ENCODE measurements at places on chromosomes 1 and 21.

DNA sequence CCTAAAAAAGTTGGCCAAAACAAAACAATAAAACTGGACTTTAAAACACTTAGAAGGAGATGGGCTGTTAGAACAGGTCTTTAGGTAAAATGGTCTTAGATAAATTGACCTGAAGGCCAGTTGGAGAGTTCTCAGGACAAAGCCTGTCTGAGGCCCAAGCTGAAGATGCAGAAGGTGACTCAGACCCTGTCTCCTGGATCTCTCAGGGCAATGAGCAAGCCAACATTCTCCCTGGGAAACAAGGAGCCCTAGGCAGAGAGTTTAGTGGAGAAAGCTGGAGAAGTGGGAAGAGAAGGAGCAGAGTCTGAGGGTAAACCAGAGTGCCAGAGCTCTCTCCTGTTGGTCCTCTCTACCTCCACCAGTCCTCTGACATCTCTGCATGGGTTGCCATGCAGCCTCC lies 70.1 kb downstream of the FCRL5 start:
- DNase-seq, result no peak

GRCh38 chr1:177219554-177220458 lies 49.0 kb downstream of the BRINP2 start:
- no peak for DNase-seq

DNA sequence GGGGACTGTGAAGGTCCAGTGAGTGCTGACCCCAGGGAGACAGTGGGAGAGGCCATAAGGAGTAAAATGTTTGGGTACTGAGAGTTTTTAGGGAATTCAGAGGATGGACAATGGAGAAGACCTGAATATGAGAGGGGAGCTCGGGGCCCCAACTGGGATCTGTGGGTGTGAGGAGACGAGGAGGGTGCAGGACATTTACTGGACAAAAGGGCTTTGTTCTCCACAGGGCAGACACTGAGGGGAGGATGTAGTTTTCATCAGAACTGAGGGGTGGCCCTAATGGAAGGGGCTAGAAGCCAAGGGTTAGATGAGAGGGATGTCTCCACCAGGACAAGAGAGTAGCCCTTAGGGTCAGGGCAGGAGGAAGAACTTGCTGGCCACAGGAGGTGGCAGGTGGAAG lies 30.0 kb downstream of the TMCC2 start:
- DNase-seq, result no peak

DNA sequence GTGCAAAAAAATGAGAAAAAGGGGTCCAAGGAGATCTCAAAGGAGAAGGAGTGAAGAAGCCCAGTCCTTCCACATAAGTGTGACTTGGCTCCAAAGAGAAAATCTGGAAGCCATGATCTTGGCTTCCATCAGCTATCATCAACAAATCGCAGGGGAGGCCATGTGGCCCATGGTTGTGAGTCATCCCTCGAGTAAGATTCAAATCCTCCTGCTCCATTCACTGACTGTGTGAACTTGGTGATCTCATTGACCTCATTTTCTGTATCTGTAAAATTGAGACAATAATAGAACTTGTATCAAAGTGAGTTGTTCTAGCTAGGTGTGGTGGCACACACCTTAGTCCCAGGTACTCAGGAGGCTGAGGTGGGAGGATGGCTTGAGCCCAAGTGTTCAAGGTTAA lies 79.1 kb upstream of the OLIG2 start:
- DNase-seq, result no peak

- no peak for DNase-seq
Observed at GRCh38 chr1:205020466-205020865, 22.5 kb upstream of the CNTN2 start.

GRCh38 chr1:106120789-106121188 lies 935.7 kb upstream of the PRMT6 start:
- no peak for DNase-seq

DNA sequence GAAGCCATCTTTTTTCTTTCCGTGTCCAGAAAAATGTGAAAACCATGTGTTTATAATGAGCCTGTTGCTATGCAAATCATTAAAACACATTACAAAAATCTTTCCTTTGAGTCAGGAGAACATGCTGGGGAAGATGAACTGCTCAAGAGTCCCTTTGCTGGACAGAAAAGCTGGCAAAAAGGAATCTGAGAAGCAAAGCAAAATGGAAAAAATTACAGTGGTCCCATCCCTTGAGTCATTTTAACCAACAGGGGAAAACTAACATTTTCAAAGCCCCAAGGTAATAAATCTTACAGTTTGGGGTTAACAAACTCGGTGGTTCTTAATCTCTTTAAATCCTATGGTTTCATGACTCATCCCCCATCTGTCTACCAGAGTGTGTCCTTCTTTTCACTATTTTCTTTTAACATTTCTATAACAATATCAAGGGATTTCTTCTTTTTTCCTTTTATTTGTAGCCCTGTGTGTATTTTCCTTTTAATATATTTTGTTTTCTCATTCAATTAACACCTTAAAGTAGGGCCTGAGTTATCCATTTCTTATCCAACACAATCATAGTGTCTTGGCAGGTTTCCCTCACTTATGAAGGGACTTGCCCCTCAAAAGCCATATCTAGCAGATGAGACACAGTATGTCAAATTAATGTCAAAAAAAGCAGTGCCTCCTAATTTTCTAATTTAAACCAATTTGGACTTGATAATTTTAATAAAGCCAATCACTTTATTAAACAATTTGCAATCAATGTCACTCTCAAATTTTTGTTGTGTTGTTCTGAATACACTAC lies 105.4 kb downstream of the PTPN14 start:
- DNase-seq, result no peak

DNA sequence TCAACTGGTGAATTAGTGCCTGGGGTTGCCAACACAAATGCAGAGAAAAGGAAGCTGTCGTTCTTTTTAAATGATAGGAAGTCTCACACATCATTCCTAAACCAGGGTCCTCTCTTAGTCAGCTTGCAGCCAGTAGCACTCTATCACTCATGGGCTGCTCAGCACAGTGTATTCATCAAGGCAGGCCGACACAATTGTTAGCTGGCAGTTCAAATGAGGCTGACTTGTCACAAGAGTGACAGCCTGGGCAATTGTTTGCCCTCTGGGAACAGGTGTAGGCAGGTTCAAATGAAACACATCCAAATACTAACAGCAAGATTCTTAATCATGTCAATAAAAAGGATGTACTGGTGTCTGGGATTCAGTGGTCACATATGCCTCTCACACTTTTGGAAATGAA lies 76.9 kb downstream of the ERICH3 start:
- no peak for DNase-seq

- DNase-seq, result no peak
Observed at GRCh38 chr1:20248971-20249612, 41.6 kb upstream of the VWA5B1 start.

DNA sequence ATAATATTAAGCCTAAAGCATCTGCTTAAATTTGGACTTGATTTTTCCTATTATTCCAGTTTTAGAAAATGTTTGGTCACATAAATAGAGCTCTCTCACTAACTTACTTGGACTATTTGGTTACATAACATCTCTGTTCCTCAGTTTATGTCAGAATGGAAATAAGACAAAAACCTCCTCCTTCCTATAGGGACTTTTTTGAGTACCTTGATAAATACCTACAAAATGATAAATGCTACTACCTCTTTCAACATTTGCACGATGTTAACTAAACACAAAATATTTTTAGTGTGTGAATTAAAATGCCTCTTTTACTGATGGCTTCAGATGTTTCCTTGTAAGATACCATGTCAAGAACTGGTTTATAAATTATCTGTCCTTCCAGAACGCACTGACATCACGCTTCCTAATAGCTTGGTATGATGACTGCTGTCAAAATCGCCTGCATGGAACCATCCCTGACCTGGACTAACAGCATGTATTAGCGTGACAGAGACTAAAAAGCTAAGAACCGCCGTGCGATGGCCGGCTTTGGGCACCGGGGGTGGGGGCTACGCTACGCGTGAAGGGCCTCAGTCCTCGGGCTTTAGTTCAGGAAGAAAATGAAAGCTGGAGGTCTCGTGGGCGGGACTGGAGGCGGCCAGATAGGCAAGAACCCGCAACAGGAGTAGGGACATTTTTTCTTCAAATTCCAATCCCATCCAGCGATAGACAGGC lies 133.2 kb upstream of the BARHL2 start:
- peak; percentile 18 for DNase-seq

DNA sequence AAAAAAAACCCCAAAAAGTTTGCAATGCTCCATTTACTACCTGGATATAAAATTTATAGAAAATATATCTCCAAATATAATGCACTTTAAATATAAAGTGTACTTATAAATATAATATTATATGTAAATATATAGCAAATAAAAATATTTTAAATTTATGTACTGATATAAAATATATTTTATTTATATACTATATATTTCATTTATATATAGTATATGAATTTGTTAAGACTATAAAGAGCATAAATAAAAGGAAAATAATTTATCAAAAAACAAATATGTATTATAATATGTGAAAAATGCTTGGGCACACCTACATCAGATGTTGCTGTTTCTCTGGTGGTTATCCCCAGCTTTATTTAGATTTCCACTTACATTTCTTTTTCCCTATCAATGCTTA lies 71.0 kb upstream of the ZBTB18 start:
- no peak for DNase-seq

GRCh38 chr1:59568158-59568935 lies 246.4 kb upstream of the HOOK1 start:
- no peak for DNase-seq

- DNase-seq, result no peak
Observed at GRCh38 chr1:174114106-174114505, 45.2 kb upstream of the RABGAP1L start.

DNA sequence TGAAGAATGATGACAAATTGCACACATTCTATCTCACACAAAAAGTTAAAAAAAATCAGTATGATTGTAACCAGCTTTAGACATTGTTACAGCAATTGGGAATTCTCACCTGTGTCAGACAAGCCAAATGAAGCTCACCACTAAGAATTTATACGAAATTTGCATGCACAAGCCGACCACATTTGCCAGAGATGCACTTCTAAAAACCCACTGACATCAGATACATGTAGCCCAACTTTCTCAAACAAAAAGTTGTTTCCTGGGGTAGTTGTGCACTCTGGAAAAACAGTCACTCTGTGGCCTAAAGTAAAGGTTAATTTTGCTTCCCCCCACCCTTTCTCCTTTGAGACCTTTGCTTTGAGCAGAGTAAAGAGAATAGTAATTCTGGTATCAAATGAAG lies 67.9 kb upstream of the IL12RB2 start:
- no peak for DNase-seq

- DNase-seq, result peak; percentile 79
Observed at GRCh38 chr21:38853421-38853919, 47.7 kb downstream of the ETS2 start.

GRCh38 chr1:17581389-17582123 lies 42.1 kb downstream of the ARHGEF10L start:
- DNase-seq, result peak; percentile 58

DNA sequence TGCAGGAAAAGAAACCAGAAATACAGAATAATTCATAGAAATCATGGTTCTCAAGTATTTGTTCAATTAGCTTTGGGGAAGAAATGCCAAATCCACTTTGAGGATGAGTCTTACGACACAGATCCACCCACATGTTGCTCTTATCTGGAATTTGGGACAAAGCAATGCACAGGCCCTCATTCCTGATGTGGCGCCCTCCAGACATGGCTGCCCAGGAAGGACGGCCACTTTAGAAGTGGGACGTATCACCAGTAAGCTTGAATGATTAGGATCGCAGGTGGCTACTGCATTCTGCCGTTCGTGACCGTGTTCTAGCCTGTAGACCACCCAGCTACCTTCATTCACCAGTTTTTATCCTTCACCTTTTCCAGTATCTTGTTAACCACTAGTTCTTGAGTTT lies 20.1 kb upstream of the NCMAP start:
- DNase-seq, result no peak

DNA sequence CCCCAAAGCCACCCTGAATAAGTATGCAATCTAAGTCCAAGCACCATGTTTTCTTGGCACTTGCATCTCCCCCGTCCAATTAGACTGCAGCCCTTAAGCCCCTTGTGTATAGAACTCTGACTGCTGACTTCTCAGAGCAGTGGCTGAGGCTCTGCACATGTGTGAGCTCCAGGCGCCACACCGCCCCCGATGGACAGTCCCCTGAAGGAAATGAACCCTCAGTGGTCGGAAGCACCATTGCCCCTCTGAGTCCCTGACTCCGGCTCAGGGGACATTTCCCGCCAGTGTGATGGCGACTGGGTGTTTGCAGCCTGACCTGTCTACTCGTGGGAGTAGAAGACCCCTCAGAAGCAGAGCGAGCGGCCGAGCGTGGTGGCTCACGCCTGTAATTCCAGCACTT lies 37.2 kb upstream of the SCCPDH start:
- no peak for DNase-seq

DNA sequence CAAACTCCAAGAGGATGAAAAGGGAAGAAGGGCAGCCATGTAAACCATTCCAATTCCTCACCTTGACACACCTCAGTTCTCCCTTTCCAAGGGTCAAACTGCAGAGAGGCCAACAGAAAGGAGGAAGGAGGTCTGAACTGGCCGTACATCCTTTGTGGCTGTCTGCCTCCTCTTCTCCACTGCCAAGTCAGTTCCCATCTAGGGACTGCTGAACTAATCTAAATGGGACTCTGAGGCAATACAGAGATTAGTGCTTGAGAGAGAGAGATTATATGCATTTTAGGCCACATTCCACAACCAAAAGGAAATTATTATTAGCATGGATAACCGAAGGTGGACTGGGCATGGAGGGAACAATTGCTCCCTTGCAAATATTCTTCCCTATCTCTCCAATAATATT lies 2.7 kb downstream of the ARHGEF11 start:
- no peak for DNase-seq

DNA sequence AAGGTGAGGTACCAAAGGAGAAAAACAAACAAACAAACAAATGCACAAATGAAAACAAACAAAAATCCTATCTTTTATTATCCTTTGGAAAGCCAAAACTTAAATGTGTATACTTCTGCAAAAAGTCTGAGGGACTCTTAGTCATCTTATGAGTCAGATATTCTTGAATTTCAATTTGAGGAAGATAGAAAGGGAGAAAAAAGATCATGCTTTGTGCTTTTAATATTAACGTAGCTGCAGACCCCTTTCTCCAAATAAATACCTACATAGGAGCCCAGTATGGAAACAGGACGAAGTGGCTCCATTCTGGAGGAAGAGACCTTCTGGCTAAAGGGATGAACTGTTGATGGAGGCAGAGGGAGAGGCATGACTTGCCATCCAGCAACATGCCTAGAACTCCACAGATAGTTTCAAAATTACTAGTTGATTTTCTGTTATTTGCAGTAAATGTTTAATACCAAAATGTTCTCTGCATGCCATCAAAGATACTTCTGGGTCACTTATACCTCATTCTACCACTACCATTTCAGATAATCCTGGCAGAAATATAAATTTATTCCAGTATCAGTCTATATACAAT lies 25.4 kb downstream of the NUP210L start:
- DNase-seq, result no peak

GRCh38 chr1:7069931-7070330 lies 284.7 kb downstream of the CAMTA1 start:
- no peak for DNase-seq

- no peak for DNase-seq
Observed at GRCh38 chr1:192706936-192707335, 71.0 kb downstream of the RGS13 start.

DNA sequence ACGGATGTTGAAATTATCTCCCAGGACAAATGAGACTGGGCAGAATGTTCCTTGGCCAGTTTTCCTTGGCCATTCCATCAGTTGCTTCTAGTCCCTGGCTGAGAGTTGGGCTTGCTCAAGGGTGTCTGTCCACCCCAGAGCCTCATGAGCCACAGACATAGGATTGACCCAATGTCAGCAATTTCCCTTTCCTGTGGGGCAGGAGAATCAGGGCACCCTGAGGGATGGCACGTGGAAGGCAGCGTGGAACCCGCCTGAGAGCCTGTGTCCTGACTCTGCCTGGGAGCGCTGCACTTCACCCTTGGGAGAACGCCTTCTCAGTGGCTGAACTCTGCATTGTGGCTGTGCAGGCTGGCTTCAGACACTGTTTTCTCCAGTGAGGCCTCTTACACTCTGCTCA lies 71.3 kb upstream of the B3GALNT2 start:
- DNase-seq, result no peak
